Activated naive CD8-positive, alpha-beta T cell treated with anti-CD3 and anti-CD28 coated beads, Interleukin-2, amount 50 U/mL, for 24 hours (primary cell): ENCODE measurements at places on chromosomes 1 and 21.

DNA sequence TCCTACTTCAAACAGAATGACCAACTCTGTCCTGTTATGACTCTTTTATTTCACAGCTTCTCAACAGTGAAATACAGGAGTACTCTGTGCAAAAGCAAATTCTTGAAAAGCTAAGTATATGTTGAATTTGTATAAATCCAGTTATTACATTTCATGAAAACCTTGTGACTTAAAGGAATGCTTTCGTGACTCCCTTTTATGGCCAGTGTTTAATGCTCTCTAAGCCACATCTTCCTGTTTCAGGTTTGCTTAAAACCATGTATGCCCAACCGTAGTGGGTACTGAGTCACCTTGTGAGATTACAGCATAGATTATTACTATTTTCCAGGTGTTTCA, 40.2 kb upstream of the KIF1B start:
- H3K27me3 ChIP-seq: no peaks in the 10 kb centered on the region
- peaks cover 50% of the 10 kb centered on the region for H3K4me1 ChIP-seq
- peak overlapping the region; percentile 91 for H3K27ac ChIP-seq
- H3K36me3 ChIP-seq: peaks cover 40% of the 10 kb centered on the region
- H3K4me3 ChIP-seq: peak overlapping the region; percentile 53

DNA sequence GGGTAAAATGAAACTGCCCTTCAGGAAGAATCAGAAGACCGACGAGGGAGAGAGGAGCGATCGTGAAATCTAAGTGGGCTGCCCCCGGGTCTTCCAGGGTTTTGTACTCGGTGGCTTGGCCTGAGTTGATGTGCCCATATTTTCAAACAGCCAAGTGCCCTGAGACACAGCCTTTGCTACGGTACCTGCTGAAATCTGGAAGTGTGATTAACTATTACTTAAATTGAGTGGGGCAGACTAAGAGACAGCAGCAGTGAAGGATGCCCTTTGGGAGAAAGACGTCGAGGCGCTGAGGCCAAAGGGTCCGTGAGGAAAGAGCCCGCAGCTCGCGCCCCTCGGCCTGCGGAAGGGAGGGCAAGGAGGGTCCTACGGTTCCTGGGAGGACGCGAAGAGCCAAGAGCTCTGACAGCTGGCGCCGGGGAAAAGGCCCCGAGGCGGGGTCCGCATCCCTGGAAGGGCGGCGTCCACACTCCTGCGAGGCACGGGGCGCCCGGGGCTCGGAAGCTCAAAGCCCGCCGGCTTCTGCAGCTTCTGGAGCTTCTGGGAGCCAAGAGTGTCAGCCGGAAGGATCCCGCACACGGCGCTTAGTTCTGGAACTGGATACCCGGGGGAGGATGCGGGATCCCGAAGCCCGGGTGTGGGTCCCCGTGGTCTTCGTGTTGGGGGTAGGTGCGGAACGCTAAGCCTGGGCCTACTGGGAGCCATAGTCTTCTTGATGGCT, 15.4 kb upstream of the RNU1-4 start:
- no peak overlapping the region for H3K27ac ChIP-seq

- no peak overlapping the region for H3K4me3 ChIP-seq
- DNase-seq: no peak
- H3K4me1 ChIP-seq: no peaks in the 10 kb centered on the region
- H3K27ac ChIP-seq: no peak overlapping the region
- H3K36me3 ChIP-seq: peaks cover 6% of the 10 kb centered on the region
Measured at GRCh38 chr21:43204638-43205037, 35.8 kb downstream of the CRYAA start.

DNA sequence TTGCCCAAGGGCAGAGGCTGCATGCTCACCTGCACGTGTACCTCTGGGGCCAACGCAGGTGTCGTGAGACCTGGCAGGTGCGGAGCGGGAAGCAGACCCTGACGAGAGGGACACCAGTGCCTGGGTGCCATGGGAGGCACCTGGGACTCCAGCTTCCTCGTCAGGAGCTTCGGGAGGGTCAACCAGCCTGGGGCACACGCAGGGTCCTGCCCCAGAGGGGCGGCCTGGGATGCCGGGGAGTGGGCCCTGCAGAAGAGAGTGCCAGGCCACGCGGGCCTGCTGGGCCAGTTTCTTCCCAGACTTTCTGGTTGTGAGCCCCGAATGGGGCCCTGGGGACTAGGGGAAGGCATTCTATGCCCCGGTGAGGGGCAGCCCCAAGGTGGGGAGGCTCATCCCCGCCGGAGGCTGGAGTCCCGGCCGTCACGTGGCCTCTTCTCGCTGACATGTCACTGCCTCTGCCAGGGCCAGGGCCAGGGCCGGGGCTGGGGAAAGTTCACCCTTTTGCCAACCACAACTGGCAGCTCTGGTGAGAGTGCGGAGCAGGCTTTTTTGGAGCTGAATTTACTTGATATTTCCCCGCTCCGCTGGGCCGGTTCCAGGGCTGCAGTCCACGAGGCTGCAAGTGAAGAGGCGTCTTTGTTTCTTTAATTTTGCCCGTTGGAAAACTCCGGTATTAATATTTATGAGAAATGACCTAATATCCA, 38.5 kb upstream of the ACTRT2 start:
- peaks cover 2% of the 10 kb centered on the region for H3K27me3 ChIP-seq
- no peaks in the 10 kb centered on the region for H3K4me1 ChIP-seq
- H3K4me3 ChIP-seq: no peak overlapping the region
- no peaks in the 10 kb centered on the region for H3K36me3 ChIP-seq
- H3K27ac ChIP-seq: no peak overlapping the region

DNA sequence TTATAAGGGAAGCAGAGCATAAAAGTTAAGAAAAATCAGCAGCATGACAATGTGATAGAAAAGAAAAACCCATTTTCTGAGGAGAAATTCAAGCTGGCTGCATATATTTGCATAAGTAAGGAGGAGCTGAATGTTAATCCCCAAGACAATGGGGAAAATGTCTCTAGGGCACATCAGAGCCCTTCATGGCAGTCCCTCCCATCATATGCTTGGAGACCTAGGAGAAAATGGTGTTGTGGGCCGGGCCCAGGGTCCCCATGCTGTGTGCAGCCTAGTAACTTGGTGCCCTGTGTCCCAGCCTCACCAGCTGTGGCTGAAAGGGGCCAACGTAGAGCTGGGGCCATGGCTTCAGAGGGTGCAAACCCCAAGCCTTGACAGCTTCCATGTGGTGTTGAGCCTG, 100.6 kb upstream of the PLPPR4 start:
- no peak for DNase-seq
- no peaks in the 10 kb centered on the region for H3K36me3 ChIP-seq
- no peak overlapping the region for H3K4me3 ChIP-seq
- H3K27ac ChIP-seq: no peak overlapping the region
- no peaks in the 10 kb centered on the region for H3K4me1 ChIP-seq
- H3K27me3 ChIP-seq: peaks cover 3% of the 10 kb centered on the region

- no peak overlapping the region for H3K27ac ChIP-seq
- H3K36me3 ChIP-seq: no peaks in the 10 kb centered on the region
- no peaks in the 10 kb centered on the region for H3K27me3 ChIP-seq
Measured at GRCh38 chr1:178232949-178233348, 139.0 kb downstream of the RASAL2 start.

- no peak overlapping the region for H3K27ac ChIP-seq
- H3K36me3 ChIP-seq: no peaks in the 10 kb centered on the region
- no peaks in the 10 kb centered on the region for H3K4me1 ChIP-seq
Measured at GRCh38 chr1:64574301-64574700, 104.4 kb downstream of the CACHD1 start.

DNA sequence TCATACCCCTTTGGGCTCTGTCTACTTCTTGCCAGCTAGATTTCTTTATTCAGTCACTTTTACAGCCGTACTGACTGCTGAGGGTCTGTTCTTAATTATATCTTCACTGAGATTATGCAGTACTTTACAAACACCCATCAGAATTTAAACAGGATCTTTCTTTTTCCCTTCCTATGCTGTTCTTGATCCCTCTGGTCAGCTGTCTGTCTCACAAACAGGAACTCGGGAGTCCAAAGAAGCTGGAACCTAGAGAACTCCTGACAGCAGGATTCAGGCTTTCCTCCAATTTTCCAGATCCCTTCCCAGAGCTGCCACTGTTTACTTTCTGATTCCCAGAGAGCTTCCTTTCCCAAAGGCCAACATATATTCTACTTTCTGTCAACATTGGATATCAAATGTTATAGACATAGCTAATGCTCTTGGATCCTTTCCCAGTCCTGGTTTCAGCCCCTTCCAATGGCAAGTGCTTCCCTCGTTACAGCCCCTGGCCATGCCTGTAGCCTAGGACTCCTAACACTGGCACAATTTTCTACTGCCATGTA, 59.5 kb downstream of the ATP2B4 start:
- no peak for DNase-seq
- no peak overlapping the region for H3K4me3 ChIP-seq
- no peaks in the 10 kb centered on the region for H3K27me3 ChIP-seq
- peaks cover 22% of the 10 kb centered on the region for H3K4me1 ChIP-seq
- peaks cover 2% of the 10 kb centered on the region for H3K36me3 ChIP-seq

GRCh38 chr1:154241703-154242351, 21.1 kb downstream of the UBAP2L start:
- H3K27me3 ChIP-seq: no peaks in the 10 kb centered on the region
- no peak for DNase-seq
- H3K27ac ChIP-seq: no peak overlapping the region

GRCh38 chr1:67711158-67711854, 26.3 kb downstream of the GADD45A start:
- H3K4me1 ChIP-seq: no peaks in the 10 kb centered on the region
- no peak overlapping the region for H3K27ac ChIP-seq
- no peaks in the 10 kb centered on the region for H3K27me3 ChIP-seq
- H3K36me3 ChIP-seq: no peaks in the 10 kb centered on the region
- H3K4me3 ChIP-seq: no peak overlapping the region
- no peak for DNase-seq

DNA sequence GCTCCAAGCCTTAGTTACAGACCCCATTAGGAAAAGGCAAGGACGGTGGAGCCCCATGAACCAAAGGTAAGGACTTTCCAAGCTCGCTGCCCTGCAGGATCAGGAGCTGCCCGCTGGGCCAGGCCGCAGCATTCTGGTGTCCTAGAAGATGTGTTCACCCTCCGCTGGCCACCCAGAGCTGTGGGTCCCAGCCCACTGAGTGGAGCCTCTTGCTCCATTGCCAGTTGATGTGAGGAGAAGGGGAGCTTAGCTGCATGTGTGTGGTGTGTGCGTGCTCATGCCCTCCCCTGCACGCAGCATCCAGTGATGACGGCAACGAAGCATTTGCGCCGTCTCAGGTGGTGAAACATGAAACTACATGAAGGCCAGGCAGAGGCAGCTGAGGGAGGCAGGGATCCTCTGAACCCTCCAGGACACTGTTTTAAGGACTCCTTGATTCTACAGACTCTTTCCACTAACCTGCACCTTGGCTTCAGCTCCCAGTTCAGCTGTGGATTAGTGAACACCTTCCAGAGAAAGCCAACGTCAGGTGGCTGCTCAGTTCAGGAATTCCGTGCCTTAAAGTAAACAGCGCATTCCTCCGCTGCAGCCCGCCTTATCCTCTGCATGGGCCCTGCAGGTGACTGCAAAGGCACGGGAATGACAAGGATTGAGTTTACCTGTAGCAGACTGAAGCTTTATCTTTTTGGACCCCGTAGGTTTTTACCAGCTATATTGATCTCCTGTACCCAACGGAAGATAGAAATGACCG, 48.7 kb downstream of the SMYD2 start:
- no peaks in the 10 kb centered on the region for H3K4me1 ChIP-seq
- no peaks in the 10 kb centered on the region for H3K27me3 ChIP-seq
- H3K4me3 ChIP-seq: no peak overlapping the region
- H3K27ac ChIP-seq: no peak overlapping the region
- H3K36me3 ChIP-seq: peaks cover 5% of the 10 kb centered on the region

DNA sequence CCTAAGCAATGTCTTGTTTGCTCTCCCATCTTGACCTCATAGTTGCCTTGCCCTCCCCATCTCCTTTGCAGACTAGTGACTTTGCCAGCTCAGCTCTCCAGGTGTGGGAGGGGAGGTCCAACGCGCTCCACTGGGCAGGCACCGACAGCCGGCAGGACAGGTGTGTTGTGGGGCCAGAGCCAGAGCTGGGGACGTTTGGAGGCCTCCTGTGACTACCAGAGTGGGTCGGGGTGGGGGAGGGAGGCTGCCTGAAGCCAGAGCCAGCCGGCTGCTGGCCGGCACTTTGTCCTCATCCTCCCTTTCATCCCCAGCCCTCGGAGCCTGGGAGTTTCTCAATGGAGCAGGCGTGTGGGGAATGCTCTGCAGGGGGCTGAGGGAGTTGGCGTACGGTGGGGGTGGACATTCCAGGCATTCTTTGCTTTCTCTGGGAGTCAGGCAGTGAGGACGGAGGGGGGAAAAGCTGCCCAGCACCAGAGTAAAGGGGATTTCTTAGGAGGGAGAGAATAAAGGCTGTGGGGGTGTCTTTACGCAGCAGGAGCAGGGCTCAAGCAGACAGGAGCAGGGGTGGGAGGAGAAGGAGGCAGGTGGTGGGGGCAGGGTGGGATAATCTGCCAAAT, 20.2 kb downstream of the NUAK2 start:
- no peaks in the 10 kb centered on the region for H3K27me3 ChIP-seq
- H3K36me3 ChIP-seq: peaks cover 12% of the 10 kb centered on the region
- DNase-seq: no peak
- peaks cover 49% of the 10 kb centered on the region for H3K4me1 ChIP-seq

DNA sequence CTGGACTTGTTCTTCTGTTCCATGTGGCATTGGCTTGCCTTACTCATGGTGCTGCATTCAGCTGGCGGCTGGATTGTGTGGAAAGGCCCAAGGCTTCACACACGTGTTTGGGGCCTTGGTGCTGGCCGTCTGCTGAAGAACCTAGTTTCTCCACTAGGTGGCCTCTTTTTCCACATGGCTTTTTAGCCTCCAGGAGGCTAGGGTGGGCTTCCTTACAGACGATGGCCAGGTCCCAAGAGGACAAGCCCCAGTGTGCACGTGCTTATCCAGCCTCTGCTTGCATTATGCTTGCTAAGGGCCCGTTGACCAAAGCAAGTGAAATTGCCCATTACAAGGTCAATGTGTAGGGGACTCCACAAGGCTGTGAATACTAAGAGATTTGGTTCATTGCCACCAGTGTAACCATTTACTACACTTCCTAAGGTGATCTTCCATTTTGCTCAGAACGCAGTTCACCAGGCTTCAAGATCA, 47.5 kb upstream of the FOXO6 start:
- DNase-seq: peak; percentile 19
- H3K36me3 ChIP-seq: no peaks in the 10 kb centered on the region
- no peak overlapping the region for H3K4me3 ChIP-seq
- H3K4me1 ChIP-seq: no peaks in the 10 kb centered on the region
- H3K27me3 ChIP-seq: peaks cover 7% of the 10 kb centered on the region

DNA sequence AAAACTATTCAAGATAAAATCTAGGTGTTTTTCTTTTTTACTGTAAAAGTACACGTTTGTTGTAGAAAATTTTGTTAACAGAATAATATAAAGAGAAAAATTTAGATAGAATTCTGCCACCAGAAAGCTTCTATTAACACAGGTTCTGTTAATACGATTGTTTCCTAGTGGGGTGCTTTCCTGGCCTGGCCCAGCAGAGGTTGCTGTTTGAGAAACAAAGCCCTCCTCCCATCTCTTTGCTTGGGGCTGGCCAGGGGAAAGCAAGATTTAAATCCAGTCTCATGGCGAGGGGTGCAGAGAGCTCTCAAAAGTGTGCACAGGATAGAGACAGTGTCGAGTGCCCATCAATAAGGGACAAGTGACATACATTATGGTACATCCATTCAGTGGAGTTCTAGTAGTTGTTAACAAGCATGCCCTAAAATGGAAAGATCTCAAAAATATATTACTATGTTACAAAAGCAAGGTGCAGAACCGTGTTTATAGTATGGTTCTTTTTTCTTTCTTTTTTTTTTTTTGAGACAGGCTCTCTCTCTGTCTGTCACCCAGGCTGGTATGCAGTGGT, 14.6 kb upstream of the ACBD3 start:
- H3K4me1 ChIP-seq: no peaks in the 10 kb centered on the region
- no peak overlapping the region for H3K27ac ChIP-seq
- peaks cover 10% of the 10 kb centered on the region for H3K27me3 ChIP-seq
- H3K36me3 ChIP-seq: no peaks in the 10 kb centered on the region
